Stimulated activated CD8-positive, alpha-beta memory T cell treated with anti-CD3 and anti-CD28 coated beads, Interleukin-4, amount 100 ng/mL, for 4 hours (primary cell): ENCODE measurements at places on chromosomes 4 and X.

- no peak for DNase-seq
These were observed 105.9 kb downstream of the SHROOM4 start for GRCh38 chrX:50707955-50708699.

- no peak for DNase-seq
These were observed 122.5 kb downstream of the ZNF827 start for GRCh38 chr4:145816091-145816490.

- no peak for DNase-seq
These were observed 70.6 kb downstream of the TNIP2 start for GRCh38 chr4:2685541-2685940.

DNA sequence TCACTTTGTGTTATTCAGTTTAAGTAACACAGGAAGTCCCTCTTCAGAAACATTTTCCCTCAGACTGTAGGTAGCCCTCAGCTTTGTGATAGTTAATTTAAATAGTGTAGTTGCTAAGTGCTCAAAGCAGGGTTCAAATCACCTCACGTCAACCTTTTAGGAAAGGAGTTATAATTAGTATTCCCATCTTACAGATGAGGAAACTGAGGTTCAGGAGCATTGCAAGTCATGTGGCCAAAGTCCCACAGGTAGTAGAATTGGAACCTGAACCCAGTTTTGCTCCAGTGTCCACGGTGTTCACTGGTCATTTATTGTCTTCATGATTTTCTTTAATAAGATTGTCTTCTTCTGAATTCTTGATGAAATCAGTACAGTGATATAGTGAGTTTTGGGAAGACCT is 4.3 kb upstream of the DCHS2 start:
- no peak for DNase-seq

- no peak for DNase-seq
These were observed 29.3 kb downstream of the CXorf58 start for GRCh38 chrX:23937100-23937499.

GRCh38 chrX:43562372-43562771 is 93.7 kb upstream of the MAOA start:
- no peak for DNase-seq

DNA sequence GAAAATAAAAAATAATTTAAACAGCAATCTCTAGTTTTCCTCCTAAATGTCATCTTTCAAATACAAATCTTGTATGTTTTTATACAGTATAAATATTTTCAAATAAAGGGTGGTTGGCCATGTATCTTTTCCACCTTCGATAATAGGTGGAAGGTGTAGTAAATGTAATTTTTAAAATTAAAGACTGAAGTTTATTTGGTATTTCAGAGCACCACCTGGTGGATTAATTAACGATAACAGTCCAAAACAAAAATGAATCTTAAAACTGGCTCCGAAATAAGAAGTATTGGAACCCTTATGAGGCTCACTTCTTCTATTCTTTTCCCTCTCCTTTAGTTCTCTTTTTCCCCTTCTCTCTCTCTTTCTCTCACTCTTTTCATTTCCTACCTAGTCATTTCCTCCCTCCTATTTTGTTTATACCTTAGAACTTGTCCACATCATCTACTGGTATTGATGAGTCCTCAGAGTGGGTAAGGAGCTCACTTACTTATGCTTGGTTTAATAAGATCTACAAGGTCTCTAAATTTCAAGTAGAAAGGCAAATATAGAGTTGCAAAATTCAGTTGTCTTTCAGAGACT is 82.9 kb upstream of the EXOC1L start:
- no peak for DNase-seq

- no peak for DNase-seq
These were observed 9.3 kb downstream of the PTPN13 start for GRCh38 chr4:86603311-86603885.

DNA sequence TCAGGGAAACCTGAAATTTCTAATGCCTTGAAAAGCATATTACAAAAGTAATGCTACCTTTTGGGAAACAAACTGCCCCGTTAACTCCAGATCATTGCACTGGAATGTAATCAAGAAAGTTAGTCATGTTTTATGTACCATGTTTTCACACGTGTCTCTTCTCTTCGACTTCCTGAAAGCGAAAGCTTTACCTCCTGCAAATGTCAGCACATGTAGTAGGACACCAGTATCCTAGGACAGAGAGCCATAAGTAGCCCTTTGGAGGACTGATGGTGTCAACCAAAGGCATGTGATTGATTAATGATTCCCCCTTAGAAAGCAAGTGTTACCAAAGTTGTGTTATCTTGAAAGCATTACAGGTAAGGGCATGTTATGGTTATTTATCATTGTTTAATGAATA is 8.8 kb upstream of the MND1 start:
- no peak for DNase-seq

GRCh38 chr4:158914218-158914617 is 145.4 kb downstream of the FNIP2 start:
- DNase-seq = no peak

GRCh38 chr4:99417125-99417524 is 18.0 kb downstream of the ADH7 start:
- no peak for DNase-seq

DNA sequence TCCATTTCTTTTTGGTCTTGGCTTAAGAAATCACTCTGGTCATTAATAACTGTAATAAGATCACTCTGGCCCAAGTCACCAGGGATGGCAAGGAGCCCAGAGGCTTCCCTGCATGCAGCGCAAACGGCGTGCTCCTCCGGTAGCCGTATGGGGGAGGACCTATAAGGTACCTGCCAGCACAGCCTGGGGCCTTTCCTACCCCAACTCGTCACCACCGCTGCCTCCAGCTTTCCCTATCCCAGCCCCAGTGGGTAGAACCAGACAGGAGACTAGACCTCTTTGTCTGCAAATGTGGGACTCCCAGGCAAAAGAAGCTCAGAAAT is 25.9 kb downstream of the HAND2 start:
- DNase-seq = no peak

GRCh38 chr4:86178211-86178610 is 181.6 kb downstream of the MAPK10 start:
- DNase-seq = no peak

- DNase-seq = no peak
These were observed 482.9 kb downstream of the NAF1 start for GRCh38 chr4:162683659-162684370.

DNA sequence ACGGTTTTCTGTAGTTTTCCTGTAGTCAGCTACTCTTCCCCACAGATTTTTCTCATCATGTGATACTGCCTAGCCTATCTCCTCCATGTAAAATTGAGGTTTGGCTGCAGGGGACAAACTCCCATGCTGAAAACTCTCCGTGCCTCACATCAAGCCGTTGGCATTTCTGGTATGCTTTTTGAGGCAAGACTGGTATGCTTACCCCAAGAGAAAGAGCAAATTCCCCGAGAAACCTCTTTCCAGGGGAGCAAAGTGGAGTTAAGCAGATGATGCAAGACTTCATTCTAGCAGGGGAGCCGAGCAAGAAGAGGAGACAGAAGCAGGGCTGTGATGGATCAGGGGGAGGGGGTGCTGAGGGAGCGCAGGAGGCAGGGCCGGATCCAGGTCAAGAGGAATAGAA is 4.8 kb downstream of the SOWAHD start:
- no peak for DNase-seq

DNA sequence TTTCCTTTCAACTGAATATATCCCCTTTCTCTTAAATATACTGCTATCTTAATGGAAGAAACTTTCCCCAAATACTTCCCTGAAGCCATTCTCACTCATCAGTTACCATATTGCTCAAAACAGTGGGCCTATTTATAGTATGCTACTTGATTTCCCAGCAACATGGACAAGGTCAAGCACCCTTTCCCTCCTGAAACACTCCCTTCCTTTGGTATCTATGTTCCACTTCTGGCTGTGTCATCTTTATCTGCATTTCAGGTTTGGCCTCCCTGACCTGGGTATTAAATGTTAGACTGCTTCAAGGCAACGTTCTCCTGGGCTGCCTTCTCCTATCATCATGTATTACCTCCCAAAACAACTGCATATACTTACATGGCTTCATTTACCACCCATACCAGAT is 101.3 kb downstream of the ZAR1 start:
- no peak for DNase-seq

DNA sequence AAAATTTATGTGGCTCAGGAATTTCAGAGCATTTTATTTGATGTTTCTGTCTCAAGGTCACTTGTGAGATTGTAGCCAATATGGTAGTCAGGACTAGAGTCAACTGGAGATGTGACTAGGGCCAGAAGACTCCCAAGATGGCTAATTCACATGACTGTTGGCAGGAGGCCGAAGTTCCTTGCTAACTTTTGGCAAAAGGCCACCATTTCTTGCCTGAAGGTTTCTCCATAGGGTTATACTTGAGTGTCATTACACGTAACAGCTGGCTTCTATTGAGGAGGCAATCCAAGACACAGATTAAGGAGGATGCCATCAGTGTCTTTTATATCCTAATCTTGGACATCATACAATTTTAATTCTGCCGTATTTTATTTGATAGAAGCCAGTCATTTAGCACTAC is 162.3 kb upstream of the MAOA start:
- DNase-seq = no peak

DNA sequence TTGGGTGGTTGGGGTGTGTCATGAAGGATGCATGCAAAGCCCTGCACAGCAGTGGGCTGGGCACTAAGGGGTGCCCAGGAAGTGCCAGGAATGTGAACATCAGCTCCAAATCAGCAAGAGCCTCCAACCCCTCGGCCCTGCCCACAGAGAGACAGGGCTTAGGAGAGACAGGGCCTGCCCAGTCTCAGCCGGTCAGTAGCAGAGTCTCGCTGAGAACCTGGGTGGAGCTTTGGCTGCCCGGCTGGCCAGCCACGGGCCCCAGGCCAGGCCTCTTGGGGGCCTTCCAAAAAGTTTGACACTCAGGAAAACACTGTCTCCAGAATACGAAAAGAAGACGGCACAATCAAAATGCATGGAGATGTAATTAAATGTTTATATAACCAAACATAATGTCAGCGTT is 4.3 kb upstream of the MXD4 start:
- DNase-seq = no peak
